ENCODE measurements at places on chromosomes 7 and 10. TPM values are rescaled to one million over a fixed set of nuclear protein-coding genes. Genes with fewer than 3 reads are reported as not detected.

Gene PTPRN2
- total RNA-seq, result 9.4 TPM

DNA sequence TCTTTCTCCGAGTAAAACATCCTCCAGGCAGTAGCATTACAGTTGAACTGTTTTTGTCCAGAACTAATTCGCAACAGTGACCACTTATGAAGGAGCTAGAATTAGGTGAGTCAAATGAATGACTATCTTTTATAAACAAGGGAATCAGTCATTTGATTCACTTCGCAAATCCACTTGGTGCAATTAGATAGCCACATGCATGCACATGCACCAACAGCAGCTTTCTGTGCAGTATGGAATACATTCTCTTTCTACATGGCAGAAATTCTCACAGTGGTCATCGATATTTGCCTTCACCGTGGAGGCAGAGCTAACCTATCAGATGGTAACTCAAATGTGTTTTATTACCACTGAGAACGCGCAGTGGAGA lies 118.8 kb downstream of the CDK6 start:
- DNase-seq, result no peak

Gene ZWINT
- total RNA-seq, result 44.5 TPM

GRCh38 chr7:143256932-143257331 lies 6.3 kb upstream of the GSTK1 start:
- no peak for DNase-seq

Gene CLRN3
- total RNA-seq, result 2.7 TPM

- DNase-seq, result no peak
These were observed 549.4 kb downstream of the SORCS1 start for GRCh38 chr10:106615081-106615480.

GRCh38 chr7:114519240-114519639 lies 104.6 kb downstream of the FOXP2 start:
- no peak for DNase-seq

DNA sequence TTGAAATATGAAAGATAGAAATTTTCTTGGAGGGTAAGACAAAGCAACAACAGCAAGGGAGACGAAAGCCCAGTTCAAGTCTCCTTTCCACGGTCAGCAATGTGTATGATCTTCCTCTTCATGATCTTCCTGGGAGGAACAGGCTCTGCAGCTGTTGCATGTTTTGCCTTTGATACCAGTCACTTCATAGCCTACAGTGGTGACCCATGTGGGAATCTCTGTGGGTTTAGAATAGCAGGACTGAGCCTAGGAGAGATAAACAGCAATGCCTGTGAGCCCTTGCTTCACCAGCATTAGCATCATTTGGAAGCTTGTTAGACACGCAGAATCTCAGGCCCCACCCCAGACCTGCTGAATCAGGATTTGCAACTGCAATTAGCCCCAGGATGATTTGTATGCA lies 31.8 kb downstream of the STAMBPL1 start:
- no peak for DNase-seq

Gene GPRIN2
- total RNA-seq, result 19.8 TPM

Gene DEPP1
- 16.6 TPM for total RNA-seq

GRCh38 chr10:95356190-95356955 lies 65.6 kb upstream of the PDLIM1 start:
- DNase-seq, result no peak

Gene CDC14C
- 0.22 TPM for total RNA-seq

Gene OR2A5
- total RNA-seq, result not detected

GRCh38 chr10:22251751-22252223 lies 34.0 kb upstream of the EBLN1 start:
- DNase-seq, result peak; percentile 20

Gene CRYGN
- total RNA-seq, result 3.2 TPM

Gene MPP7
- total RNA-seq, result 17.5 TPM

- DNase-seq, result no peak
These were observed 160.2 kb downstream of the IPMK start for GRCh38 chr10:58107506-58107905.

DNA sequence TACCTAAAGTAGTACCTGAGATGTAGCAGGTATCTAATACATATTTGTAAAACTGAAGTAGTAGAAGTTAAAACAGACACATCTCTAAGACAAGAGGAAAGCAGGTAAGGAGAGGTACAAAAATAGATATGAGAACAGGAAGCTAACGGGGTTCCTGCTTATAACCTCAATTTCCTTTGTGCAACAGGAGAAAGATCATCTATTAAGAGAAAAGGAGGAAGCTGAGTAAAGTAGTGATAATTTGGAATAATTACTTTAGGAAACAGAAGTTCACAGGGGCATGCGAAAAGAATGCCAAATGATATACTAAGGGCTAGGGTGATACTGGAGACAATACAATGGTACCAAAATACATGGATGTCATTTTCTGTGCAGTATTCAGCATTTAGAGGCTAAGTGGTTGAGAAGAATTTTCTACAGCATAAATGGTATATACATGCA lies 108.7 kb downstream of the NRBF2 start:
- DNase-seq, result no peak

DNA sequence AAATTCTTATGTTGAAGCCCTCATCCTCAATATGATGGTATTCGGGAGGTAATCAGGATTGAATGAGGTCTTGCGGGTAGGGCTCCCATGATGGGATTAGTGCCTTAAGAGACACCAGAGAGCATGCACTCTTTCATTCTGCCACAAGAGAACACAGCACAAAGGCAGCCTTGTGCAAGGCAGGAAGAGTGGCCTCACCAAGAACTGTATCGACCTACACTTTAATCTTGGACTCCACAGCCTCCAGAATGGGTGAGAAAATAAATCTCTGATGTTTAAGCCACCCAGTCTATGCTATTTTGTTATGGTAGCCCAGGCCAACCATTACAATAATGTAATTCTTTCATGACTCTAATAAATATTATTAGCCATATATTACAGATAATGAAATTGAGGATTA lies 8.4 kb downstream of the SEM1 start:
- no peak for DNase-seq

GRCh38 chr10:89206402-89207180 lies 526 bp downstream of the CH25H start:
- no peak for DNase-seq

Gene CYP2C19
- total RNA-seq, result 0.42 TPM

DNA sequence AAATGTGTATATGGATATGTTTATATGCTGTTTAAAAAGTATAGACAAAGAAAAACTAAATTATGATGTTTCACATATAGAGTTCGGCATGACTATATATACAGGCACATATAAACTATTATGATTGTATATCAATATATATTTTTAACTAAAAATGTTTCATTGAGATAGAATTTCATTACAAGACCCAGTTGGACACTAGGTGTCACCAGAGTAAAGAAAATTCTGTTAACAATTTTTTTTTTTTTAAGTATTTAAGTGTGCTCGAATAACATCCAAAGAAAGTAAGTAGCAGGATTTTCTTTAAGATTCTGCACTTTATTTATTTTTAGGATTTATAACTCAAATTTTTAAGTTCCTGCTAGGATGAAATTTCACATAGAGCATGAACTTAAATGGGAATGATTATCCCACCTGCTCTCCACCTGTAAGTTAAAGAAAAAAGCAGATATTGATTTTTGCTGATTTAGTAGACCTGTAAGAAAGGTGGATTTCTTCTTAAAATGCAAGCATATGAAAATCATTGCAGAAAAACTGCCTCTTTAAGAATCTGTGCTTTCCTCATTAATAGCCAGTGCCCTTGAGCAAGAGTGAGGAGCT lies 961.5 kb downstream of the PCDH15 start:
- no peak for DNase-seq

Gene IKZF1
- 0.36 TPM for total RNA-seq

DNA sequence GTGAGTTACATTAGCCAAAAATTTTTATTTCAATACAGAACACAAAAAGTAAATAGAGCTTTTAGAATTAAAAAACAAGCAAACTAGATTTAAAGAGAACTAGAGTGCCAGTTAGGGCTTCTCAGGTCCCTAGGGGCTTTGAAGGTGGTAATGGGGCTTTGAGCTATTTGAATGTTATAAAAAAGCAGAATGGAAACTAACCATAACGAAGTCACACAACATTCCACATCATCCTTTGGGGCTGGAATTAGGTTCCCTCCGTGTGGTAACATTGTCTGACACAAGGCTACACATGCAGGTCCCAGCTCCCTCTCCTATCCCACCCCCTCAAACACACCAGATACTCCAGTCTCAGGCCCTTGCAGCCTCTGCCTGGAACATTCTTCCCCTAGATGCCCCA lies 15.3 kb downstream of the JAZF1 start:
- DNase-seq, result no peak

DNA sequence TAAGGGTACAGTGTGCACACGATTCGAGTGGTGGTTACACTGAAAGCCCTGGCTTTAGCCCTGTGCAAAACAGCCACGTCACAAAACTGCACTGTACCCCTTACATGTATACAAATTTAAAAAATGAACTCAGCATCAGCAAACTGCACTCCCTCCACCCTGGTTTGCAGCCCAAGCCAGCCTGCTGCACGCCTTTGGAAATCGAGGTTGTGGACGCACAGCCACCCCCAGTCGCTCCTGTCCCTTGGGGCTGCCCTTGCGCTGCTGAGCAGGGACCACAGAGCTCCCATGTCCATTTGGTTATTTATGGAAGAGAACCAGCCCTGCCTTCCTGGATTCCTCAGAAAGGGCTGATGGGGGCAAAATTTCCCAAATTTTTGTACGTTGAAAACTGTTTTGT lies 98.8 kb downstream of the INPP5A start:
- no peak for DNase-seq

DNA sequence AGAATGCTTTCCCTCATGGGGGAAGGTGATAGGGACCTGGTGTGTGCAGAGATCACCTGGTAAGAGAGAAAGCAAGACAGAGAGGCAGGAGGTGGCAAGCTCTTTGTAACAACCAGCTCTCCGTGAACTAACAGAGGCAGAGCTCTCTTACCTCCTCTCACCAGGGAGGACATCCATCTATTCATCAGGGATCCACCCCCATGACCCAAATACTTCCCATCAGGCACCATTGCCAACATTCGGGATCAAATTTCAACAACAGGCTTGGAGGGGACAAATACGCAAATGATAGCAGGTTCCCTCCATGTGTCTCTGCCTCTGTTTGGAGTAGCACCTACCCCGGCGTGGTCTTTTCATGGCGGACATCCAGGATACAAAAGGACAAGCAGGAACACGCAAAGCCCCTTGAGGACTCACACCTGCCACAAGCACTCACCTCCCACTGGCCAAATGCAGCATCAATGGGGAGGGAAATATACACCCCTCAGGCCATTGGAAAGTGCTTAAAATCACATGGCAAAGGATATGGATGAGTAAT lies 431.2 kb upstream of the AUTS2 start:
- DNase-seq, result no peak

DNA sequence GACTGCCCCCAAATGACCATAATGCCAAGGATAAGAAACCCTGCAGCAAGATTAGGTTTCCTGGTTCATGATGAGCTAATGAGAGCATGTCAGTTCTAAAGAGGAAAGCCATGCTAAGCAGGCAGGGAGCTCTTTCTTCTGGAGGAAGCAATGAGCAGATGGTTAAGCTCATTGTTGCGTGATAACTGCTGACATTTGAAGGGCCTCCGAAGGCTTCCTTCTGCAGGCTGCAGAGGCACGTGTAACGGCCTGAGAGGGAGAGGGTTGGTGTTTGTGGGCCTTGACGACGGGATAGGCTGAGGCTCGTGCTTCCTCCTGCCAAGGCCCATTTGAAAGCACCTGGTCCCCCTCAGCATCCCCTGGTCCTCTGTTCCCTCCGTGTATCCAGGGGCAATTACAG lies 63.5 kb upstream of the BTBD16 start:
- DNase-seq, result no peak

- no peak for DNase-seq
These were observed 650.3 kb upstream of the GALNT17 start for GRCh38 chr7:70481570-70482123.

GRCh38 chr7:73681031-73681430 lies 2.2 kb downstream of the DNAJC30 start:
- DNase-seq, result no peak

DNA sequence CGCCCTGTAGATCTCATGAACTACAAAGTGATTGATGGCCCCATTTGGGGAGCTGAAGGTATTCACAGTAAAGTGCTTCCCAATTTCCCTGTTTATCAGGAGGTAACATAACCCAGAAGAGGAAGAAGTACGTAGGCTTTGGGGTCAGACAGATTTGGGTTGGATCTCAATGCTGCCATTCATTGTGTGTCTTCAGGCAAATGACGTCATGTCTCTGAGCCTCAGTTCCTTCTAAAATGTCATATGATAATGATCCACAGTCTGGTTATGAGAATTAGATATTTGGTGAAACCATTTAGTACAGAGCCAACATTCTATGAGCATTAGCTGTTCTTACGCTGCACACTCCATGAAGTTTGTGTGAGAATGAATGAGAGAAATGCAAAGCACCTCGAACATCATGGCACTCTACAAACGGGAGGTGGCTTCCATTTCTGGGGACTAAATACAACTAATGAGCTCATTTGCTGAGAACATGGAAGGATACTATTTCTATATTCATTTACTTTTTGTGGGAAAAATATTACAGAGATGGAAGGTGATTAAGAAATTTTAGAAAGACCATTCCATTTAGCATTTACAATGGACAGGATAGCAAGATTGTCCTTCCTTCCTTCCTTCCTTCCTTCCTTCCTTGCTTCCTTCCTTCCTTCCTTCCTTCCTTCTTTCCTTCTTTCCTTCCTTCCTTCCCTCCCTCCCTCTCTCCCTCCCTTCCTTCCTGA lies 13.8 kb upstream of the JCAD start:
- no peak for DNase-seq

GRCh38 chr10:121102706-121103105 lies 251.5 kb downstream of the WDR11 start:
- DNase-seq, result no peak

All from progenitor cell of endocrine pancreas (in vitro differentiated cells).